Activated naive CD4-positive, alpha-beta T cell (primary cell): ENCODE measurements at places on chromosomes 12 and 14.

DNA sequence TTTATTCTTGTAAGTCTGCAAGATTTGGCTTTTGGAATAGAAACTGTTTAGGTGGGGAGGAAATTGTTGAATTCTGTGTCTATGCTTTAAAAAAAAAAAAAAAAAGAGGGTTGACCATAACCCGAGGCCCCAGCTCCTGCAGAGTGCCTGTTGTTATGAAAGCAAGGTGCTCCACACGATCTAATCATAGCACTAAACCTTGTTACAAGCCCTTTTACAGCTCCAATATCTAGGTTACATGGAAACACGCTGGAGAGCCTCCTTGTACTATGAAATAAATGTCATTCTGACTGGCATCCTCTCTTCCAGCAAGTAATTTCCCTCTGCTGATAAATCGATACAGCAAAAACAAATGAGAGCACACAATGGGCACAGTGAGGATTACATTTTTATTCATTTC is 303.1 kb upstream of the SOX5 start:
- no peak for DNase-seq

- no peak for DNase-seq
Observed at GRCh38 chr12:32125455-32126084, 18.9 kb downstream of the BICD1 start.

GRCh38 chr12:23611320-23611719 is 338.1 kb downstream of the SOX5 start:
- no peak for DNase-seq

DNA sequence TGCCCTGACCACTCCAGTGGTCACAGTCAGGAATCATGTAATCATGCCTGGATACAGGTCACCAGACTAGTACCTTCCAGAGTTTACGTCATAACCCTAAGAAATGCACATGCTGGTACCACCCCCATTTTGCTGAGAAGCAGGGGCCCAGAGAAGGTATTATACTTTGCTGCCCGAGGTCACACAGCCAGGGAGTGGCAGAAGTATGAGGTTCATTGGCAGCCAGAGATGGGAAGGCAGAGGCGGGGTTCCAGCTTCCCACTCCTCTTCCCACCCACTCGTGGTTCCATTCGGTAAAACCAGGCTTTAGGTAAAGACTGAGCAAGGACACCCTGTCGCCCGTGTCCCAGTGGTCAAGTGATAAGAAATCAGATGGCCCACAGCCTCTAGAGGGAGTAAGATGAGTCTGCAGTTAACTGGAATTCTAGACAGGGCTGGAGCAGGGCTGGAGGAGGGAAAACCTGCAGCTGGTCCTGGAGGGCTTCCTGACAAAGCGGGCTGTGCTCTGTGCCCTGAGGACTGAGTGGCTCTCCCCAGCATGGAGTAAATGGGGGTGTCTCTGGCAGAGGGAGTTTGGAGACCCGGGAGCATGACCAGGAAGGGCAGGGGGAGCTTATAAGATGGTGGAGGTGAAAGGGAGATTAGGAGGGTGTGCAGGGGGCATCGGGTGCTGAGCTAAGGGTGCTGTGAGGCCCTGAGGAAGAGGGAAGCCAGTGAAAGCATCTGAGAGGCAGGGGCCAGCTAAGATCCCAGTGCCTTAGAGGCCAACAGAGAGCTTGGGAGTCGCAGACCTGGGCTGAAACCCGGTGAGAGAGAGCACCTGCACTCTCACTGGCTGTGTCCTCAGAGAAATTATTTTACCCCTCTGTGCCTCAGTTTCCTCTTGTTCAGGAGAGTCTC is 5.7 kb downstream of the FAM222A start:
- DNase-seq: no peak

GRCh38 chr12:47722941-47723631 is 2.2 kb downstream of the ENDOU start:
- no peak for DNase-seq

DNA sequence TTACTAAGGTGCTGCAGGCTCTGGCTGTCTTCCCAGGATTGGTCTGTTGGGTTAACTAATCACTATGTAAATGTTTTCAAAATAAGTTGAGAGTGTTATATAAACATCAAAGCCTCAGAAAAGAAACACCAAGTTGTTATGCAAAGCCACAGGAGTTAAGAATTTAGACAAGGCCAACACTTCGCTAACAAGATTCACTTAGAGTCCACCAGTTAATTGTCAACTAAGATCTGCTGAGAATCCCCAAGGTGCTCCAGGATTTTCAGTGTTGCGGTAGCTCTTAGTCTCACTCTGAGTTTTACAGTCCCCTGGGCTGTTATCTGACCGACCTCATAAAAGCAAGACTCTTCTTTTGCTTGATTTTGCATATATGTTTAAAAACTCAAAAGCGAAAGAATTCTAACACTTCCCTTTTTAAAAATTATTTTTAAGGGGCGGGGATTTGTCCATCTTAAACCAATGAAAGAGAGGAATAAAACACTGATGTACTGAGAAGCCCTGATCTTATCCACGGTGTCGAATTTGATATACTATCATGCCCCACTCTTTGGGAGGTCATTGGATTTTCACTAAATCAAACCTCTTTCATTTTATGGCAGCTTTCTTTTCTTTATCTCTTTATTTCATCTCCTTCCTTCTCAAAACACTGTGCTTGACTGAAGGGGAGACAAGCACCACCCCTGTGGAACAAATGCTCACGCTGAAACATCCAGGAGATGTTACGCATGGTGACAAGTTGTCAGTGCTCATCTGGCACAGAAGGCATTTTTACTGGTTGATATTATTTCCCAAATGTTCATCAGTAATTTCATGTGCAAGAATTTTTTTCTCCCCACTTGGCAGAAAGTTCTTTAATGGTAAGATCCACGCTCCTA is 7.0 kb downstream of the NIN start:
- no peak for DNase-seq

DNA sequence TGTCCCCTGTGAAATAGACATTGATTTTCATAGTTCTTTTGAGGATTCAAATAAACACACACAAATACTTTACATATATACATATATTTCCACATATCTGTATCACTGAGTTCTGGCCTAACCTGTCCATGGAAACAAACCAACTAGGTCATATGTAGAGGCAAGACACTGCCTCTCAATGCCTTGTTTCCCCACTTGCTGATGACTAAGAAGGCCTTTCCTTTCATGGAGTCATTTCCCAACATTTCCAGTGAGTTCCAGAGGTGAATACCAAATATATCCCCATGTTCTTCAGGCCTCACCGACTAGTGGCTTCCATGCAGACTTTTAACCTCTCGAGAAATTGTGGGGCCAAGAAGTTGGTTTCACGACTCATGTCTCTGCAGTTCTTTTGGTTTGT is 120.8 kb downstream of the DNAI7 start:
- DNase-seq: no peak

- DNase-seq: no peak
Observed at GRCh38 chr12:116924558-116925453, 14.1 kb downstream of the FBXW8 start.

DNA sequence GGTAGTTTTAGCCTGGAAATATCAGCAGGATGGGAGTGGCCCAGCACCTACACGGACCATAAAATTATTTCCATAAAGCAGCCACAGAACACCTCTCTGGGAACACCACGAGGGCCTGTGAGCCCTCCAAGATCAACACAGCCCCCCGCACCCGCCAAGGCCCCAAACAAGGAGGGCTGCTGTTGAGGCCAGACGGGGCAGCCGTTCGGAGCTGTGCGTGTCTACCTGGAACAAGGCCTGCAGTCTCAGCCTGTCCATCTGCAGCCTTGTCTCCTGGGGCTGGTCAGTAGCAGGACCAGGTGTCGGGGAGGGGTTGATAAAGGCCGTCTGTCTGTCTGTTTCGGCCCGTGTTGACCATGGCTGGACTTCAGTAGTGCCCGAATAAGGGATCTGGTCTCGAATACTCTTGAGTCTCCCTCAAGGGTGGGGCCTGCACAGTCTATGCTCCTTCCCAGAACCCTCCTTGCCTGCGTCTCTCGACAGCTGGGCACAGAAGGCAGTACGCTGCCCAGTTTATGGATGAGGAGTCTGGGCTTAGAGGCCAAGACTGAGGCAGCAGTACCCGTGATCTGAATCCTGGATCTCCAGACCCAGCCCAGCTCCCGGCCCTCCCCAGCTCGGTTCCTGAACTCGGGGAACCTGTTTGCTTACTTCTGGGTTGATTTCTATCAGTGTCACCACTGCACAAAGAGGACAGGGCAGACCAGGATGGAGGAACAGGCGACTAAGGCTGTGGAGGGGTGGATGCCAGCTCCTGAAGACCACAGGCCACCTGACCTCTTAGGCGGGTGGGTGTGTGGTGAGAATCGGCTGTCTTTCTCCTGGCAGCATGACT is 23.1 kb upstream of the DLK1 start:
- DNase-seq: no peak

GRCh38 chr12:71981149-71981548 is 42.5 kb downstream of the TPH2 start:
- DNase-seq: no peak

- DNase-seq: no peak
Observed at GRCh38 chr12:53078425-53079225, 565 bp downstream of the SPRYD3 start.

DNA sequence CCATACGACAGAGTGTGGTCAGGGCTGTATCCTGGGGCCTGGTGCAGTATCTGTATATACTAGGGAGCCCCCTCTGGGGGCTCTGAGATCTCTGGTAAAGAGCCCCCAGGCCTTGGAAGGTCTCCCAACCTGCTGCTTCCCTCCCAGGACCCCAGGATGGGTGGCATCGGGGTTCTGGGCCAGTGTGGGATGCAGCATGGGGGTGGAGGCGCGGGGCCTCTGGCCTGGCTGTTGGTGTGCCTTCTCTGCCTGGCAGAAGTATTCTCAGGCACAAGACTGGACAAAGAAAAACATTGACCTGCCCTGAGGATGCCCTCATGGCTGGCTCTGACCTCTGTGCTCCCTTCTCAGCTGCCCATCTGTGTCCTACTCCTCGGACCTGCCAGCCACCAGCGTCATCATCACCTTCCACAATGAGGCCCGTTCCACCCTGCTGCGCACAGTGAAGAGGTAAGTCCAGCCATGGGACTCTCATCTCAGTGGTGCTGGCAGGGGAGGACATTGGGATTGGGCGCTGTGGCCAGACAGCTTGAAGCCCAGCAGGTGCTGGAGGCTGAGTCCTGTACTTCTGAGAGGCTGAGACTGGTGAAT is 64.5 kb downstream of the GALNT16 start:
- DNase-seq: no peak

GRCh38 chr12:105228494-105228893 is 7.5 kb downstream of the APPL2 start:
- no peak for DNase-seq
